ENCODE measurements at places on chromosomes 3 and 15.

DNA sequence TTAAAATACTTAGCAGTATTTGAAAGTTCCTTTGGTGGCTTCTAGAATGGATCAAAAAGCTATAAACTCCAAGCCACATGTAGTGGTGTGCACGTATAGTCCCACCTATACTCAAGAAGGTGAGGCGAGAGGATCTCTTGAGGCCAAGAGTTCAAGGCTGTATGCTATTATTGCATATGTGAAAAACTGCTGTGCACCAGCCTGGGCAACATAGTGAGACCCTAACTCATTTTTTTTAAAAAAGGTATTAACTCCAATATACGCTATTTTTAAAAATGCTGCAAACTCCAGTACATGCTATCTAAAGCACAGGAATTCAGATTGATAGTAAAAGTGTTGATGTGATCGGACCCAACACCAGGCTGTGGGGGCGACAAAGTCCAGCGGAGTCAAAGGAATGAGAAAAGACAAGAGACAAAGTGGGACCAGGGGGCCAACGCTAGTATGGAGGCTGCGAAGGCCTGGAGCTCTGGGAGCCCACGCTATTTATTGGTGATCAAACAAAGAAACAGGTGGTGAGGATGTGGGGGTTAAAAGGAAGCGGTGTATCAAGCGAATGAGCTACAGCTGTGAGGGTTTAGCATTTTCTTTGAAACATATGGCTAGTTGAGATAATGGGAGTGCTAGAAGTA, 66.6 kb downstream of the ARIH1 start:
- DNase-seq, result no peak

- DNase-seq, result no peak
Observed at GRCh38 chr15:77797270-77797669, 164.6 kb upstream of the LINGO1 start.

DNA sequence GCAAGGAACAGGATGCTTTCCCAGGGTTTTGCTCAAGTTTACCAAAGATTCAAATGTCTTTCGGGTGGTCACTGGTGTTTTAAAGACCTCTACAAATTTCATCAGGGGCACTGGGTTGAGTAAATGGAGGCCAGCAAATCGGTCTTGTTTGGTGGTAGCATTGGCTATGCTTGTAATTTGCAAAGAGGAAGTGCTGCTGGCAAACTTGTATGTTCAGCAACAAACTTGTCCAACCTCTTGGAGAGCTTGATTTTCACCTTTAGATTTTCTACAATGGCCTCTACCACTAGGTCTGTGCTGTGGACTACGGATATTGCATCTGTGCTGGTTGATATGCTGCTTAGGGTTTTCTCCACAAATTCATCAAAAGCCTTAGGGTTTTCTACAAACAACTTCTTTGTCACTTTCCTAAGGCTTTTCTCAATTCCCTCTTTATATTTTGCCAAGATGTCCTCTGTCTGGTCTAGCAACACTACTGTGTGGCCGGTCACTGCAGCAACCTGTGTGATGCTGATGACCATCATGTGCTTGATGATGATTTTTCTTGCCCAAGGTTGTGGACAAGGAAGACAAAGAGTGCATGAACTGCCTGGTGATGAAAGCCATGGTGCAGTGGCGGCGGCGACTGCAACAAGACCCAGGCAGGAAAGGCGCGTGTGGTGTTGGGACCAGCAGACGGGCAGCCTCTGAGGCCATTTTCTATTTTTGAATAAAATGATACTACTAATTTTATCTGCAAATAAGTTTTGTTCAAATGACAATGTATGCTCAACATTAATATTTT, 50.8 kb downstream of the RFX7 start:
- DNase-seq, result no peak

GRCh38 chr15:52082197-52083036, 30.2 kb downstream of the BCL2L10 start:
- DNase-seq, result no peak

DNA sequence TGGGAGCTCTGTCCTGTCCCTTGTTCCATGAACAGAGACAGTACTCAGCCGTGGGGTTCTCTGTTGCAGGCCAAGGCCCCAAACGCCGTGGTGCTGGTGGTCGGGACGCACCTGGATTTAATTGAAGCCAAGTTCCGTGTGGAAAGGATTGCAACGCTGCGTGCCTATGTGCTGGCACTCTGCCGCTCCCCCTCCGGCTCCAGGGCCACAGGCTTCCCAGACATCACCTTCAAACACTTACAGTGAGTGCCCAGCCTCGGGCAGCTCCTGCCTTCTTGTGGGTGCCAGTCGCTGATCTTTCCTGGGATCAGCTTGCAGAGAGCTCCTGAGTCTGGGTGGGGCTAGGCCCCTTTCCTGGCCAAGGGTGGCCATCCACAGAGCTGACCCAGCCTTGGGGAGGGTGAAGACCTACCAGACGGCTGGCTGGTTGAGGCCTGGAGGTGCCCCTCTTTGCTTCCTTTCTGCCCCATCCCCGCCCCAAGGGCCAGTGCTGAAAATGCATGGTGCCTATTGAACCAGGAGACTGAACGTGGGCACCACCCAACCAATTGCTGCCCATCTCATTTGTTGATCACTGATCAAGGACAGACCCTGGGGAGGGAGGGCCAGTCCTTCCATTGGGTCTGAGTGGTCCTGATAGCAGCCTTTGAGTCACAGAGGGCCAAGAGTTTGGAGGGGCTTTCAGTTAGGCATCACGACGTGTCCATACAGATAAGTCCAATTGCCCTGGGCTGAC, 106.9 kb downstream of the LRRK1 start:
- no peak for DNase-seq

DNA sequence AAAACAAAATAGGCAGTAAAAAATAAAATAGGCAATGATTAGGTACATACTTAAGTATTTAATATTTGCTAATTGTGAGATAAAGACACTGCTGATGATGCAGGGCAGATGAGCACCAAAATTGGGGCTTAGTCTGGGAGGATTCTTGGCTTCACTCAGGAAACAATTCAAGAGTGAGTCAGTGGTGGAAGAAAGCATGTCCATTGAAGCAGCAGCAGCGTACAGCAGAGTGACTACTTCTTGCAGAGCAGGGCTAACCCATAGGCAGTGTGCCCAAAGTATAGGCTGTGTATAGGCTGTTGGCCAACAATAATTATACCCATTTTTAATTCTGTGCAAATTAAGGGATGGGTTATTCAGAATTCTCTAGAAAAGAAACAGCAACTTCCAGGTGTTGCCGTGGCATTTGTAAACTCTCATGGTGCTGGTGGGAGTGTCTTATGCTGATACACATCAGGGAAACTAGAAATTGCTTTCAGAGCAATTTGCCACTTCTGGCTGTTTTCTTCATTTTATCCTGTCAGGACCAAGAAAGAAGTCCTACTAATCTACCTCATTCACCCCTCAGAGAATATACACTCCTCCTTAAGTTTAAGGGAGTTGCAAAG, 317.3 kb upstream of the NAALADL2 start:
- DNase-seq, result no peak

- DNase-seq, result no peak
Observed at GRCh38 chr3:168864107-168865021, 768.6 kb upstream of the GOLIM4 start.

DNA sequence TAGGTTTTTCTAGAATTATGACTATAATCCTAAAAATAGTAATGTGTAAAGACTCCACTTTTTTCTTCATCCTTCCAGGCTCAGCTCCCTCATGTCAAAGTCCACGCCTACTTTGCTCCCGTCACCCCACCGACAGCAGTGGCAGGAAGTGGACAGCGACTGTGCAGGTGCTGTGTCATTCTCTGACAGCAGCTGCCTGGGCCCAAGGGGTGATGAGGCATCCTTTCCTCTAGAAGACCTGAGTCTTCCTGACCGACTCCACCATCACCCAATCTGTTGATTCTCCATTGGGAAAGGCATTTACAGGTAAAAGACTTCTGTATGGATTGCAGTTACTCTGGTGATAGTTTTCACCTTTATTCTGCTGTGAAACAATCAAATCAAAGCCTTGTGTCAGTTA, 54.8 kb downstream of the UBP1 start:
- DNase-seq, result no peak

Measured in WTC11 (cell line).